ENCODE measurements at places on chromosomes 1 and 21.

- DNase-seq = no peak
Measured at GRCh38 chr1:7287013-7287412, 484.1 kb upstream of the VAMP3 start.

DNA sequence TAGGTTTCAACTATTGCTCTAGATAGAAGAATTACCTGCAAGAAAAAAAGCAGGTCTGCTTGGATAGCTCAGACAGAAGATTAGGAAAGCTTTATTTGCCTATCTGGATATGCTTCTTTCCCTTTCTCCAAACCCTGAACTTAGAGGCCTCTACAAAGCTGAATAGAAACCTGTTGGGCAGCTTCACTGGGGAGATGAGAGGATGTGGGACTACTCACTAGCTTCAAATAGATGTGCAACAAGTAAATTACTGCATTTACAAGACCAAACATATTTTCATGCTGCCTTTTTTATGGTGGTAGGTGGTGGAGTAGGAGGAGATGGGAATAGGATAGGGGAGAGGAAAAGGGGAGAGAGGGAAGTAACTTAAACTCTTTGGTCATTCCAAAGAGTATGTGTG lies 6.4 kb downstream of the CLCA2 start:
- no peak for DNase-seq

- DNase-seq = no peak
Measured at GRCh38 chr21:33042812-33043211, 17.1 kb downstream of the OLIG2 start.

- no peak for DNase-seq
Measured at GRCh38 chr1:17498214-17498613, 41.3 kb upstream of the ARHGEF10L start.

DNA sequence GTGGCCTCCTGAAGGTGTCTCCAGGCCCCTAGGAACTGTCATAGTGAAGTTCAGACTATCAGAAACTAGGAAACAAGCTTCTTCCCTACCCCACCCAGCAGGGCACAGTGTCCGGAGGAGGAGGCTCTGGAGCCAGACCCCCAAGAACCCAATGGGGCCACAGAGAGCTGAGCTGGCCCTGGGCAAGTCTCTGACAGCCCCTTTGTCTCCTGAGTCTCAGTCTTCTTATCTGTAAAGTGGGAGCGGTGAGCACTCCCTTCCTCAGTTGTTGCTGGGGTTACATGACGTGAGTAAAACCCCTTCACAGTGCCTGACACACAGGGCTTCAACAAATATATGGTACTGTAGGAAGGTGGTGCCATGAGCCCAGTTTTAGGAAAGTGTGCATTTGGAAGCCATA lies 675.8 kb downstream of the MATN1 start:
- no peak for DNase-seq

DNA sequence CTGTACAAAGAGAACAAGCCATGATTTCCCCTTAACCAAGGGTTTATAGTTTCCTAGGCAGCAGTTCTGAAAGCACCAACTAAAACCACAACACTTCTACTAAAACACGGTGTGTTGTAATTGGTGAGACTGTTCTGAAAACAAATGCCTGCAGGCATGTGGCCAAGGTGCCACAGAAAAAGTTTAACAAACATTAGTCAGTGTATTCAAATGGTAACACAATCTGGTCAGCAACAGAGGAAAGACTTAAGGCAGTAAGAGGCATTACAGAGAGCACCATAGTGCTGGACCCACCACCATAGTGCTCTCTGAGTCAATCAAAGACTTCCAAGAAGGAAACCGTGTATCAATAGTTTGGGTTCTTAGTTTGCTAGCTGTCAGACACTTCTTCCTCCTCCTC lies 16.7 kb downstream of the SNIP1 start:
- DNase-seq = peak; percentile 17

- no peak for DNase-seq
Measured at GRCh38 chr1:5959087-5959486, 33.1 kb downstream of the NPHP4 start.

DNA sequence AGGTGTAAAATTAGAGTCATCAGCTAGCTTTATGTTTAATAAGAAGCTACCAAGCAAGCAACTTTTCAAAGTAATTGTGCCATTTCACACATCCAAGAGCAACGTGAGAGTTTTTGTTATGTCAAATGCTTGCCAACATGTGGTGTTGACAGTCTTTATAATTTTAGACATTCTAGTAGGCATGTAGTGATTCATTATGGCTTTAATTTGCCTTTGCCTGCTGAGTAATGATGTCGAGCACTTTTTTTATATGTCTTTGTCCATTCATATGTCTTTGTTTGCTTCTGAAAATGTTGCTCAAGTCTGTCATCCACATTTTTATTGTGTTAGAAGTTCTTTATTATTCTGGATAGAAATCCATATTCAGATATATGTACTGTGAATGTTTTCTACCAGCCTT lies 21.4 kb upstream of the CHIT1 start:
- DNase-seq = no peak

DNA sequence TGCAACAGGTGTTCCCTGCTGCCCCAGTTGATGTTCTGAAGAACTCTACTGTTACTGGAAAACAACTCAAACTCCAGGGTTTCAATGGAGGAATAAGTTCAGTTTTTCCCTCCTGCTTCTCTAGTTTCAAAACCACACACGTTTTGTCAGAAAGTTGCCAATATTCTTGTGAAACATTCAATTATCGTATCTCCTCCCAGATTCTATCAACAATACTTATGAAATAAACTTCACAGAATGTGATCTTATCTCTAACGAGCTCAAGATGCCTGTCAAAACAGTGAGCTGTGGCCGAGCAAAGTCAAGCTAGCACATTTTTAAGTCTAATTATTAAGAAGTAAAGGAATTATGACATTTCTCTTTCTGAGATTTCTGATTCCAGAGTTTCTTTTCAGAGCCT lies 4.7 kb downstream of the OR2B11 start:
- no peak for DNase-seq

DNA sequence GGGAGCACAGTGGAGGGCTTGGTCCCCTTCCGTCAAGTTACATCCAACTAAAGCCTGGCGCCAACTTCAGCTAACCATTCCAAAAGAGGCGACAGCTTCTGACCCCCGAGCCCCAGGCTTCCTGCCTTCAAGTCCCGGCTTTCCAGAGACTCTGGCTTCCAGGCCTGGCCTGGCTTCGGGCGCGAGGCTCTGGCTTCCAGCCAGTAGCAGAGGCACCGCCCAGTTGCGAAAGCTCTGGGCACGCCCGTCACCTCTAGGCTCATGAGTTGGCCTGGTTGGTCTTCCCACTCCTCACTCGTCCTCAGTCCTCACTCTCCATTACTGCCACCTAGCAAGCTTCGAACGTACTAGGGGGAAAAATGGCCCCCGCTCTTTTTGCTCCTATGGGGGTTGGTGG lies 30.0 kb upstream of the C1orf185 start:
- no peak for DNase-seq

DNA sequence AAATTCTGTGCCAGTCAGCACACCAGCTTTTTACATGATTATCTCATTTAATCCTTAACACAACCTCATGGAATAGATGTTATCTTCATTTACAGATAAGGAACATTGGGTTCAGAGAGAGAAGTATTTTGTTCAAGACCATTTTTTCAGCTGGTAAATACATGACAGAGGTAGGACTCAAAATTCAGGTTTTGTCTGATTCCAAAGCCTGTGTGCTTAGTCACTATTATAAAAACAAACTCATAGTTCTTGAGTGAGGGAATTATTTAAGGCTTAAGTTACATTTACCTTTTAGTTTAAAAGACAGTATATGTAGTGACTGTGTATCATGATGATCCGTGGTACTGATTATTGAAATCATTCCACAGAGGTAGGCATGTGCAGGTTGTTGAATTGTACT lies 125.2 kb downstream of the MAGI3 start:
- no peak for DNase-seq

- DNase-seq = no peak
Measured at GRCh38 chr21:30652891-30653290, 10.2 kb downstream of the KRTAP20-3 start.

DNA sequence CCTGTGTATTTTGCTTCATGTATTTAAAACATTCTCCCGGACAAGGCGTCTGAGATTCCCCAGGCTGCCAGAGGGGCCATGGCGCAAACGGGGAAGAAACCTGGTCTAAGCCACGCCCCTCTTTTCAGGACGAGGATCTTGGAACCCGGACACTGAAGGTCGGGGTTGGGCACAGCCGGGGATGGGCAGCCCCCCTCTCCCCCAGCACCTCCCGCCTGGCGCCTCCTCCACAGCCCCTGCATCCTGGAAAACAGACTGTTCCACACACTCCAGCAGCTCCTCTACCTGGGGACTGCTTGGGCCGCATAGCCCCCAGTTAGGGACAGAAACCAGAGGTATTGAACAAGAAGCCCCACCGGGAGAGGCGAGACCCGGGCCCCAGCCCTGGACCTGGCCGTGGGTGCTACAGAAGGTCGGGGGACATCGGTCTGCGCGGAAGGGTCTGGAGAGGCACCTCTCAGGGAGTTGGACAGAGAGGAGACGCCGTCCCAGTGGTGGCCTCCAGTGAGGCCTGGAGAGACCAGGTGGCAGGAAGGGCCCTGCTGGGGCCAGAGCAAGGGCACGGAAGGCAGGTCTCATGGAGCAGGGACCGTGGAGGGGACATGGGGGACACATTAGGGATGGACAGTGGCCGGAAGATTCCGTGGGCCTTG lies 5.4 kb downstream of the TP73 start:
- DNase-seq = no peak

GRCh38 chr1:197485790-197486189 lies 217.7 kb downstream of the CRB1 start:
- no peak for DNase-seq

GRCh38 chr1:36512842-36513241 lies 30.1 kb upstream of the CSF3R start:
- no peak for DNase-seq

DNA sequence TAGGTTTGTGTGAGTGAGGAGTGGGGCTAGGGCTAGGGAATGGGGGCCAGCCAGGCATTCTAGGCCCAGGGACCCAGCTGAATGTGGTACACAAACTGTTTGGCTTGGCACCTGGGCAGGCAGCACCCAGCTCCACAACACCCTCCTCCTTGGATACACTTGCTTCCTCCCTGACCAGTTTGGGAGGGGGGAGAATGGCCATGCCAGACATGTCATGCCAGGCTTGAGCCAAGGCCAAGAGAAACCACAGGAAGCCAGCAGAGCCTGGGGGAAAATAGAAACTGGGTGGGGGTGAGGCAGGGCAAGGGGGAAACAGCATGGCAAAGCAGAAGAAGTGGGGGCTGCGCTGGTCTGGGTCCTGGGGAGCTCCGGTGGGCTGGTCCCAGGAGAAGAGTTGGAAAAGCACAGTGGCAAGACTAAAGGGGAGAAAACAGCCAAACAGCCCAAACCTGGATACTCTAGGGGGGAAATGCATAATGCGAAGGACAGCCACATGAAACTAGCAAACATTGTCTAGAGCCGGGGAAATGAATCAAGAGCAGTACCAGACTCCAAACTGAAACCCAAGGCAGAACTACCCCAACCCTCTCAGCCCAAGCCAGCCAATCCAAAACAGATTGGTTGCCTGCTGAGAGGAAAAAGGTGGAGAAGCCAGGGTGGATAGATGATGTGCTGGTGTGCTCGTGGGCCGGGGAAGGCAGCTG lies 47.9 kb downstream of the LGR6 start:
- DNase-seq = no peak

- DNase-seq = no peak
Measured at GRCh38 chr1:94050675-94051074, 70.3 kb downstream of the ABCA4 start.

- peak; percentile 30 for DNase-seq
Measured at GRCh38 chr1:54081306-54082270, 28.2 kb downstream of the TCEANC2 start.

DNA sequence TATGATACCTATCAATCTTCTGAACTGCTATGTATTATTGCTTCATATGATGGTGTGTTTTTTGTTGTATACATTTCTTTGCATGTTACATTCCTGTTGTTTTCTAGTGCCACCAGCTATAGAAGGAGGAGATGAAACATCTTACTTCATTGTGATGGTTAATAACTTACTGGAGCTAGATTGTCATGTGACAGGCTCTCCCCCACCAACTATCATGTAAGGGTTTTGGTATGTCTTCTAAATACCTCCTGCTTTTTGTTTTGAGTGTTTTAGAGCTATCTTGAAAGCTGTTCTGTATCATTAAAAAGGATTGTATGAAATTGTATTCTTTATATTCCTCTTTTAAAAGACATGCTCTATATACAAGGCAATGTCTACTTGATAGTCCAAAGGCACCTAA lies 282.7 kb downstream of the HMCN1 start:
- DNase-seq = no peak

DNA sequence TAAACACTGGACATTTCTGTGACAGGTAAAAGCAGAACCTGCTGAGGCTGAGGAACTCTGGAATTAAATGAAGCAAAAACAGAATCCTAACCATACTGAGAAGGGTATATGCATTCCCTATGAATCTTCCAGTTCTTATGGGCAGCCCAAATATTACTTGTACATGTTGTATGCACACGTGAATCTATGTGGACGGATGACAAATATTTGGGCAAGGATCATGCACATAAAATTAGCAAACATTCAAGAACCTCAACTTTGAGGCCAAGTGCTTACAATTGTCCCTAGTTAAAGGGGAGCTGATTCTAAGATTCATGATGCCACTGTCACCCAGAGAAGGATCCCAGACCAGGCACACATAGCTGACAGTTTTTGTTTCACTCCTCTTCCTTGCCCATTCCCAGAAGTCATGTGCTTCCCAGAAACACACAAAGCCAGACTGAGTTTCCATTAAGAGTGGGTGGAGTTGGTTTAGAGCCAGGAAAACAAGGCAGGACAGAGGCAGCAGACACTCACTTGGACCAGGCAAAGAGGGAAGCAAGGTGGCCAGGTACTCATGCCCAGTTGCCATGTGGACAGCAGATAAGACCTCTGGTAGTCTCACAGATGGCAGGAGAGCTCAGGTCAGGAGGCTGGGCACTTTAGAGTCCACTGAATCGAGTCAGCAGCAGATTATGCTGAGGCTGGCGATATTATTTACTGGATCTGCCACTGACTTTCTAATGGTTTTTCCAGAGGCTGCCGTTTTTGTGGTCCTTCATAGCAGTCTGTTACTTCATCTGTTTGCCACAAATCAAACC lies 25.6 kb downstream of the AK2 start:
- DNase-seq = no peak

DNA sequence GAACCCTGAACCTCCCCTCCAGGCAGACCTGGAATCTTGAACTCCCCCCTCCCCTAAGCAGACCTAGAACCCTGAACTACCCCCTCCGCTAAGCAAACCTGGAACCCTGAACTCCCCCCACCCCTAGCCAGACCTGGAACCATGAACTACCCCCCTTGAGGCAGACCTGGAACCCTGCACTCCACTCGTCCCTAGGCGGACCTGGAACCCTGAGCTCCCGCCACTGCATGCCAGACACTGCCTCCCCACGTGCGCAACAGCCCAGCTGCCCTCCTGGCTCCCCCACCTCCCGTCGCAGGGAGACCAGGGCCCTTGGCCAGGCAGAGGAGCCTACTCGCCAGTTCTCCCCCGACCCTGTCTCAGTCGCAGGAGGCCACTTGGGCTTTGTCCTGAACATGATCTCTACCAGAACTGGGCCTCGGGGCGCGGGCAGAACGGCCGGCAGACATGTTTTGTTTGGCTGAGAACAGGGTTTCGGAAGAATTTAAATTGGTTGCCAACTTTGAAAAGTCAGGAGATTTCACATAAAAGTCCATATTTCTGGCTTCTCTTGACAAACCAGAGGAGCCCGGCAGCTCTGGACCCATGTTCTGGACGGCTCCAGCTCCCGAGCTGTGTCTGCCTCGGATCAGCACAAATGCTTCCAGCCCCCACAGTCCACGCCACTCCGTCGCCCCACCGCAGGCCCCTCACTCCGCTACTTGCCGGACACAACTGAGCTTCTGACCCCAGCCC lies 9.2 kb upstream of the PLEKHG5 start:
- no peak for DNase-seq

GRCh38 chr1:244370060-244370637 lies 81.6 kb downstream of the ADSS2 start:
- DNase-seq = no peak

Data from T-helper 1 cell (primary cell).